ENCODE measurements at places on chromosomes 6 and 20. TPM values are rescaled to one million over a fixed set of nuclear protein-coding genes. Genes with fewer than 3 reads are reported as not detected.

DNA sequence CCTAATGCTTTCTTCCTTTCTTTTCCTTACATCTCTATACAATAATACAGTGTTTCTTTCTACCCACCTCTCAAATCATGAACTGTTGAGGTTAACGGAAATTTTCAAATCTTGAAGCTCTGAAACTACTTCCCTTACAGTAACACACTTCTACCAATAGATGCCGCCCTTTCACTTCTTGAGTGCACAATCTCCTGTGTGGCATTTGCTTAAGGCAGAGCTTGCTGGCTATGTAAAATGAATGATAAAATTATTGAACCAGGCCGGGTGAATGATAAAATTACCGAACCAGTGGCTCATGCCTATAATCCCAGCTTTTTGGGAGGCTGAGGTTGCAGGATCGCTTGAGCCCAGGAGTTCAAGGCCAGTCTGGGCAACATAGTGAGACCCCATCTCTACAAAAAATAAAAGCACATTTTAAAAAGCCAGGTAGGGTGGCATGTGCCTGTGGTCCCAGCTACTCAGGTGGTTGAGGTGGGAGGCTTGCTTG, 56.8 kb downstream of the KCNS1 start:
- DNase-seq, result peak; percentile 27

DNA sequence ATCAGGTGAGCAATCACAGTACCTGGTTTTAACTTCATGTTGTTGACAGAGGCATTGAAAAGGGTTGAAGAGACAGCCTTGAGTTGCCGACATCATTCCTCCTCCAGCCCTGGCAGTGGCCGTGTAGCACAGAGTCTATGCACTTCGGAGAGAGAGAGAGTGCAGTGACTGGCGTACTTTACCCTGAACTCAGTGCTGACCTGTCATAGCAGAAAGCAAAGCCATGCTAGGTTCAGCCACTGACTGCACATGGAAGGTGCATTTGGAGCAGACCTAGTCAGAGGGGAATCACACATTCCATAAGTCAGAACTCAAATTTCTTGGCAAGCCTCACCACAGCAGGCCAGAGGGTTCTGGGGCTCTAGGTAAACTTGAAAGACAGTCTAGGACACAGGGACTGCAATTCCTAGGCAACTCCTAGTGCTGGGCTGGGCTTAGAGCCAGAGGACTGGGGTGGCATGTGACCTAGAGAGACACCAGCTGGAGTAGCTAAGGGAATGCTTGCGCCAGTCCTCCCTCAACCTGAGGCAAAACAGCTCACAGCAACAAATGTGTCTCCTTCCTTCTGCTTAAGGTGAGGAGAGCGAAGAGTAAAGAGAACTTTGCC, 69.1 kb downstream of the ELOVL4 start:
- DNase-seq, result peak; percentile 56

GRCh38 chr6:100677240-100677639, 203.9 kb downstream of the ASCC3 start:
- no peak for DNase-seq

DNA sequence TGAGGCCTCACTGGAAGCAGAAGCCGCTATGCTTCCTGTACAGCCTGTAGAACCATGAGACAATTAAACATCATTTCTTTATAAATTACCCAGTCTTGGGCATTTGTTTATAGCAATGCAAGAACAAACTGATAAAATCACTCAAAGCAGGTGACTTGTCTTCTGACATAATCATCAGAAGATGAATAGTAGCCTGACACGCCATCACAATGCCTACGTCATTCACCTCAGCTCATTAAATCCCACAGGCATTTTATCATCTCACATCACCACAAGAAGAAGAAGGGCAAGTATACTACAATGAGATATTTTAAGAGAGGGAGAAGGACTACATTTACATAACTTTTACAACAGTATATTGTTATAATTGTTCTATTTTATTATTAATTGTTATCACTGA, 3.1 kb upstream of the CAP2 start:
- no peak for DNase-seq

- DNase-seq, result no peak
Measured at GRCh38 chr20:22502731-22503191, 81.6 kb downstream of the FOXA2 start.

GRCh38 chr20:41331731-41332130, 8.9 kb upstream of the LPIN3 start:
- no peak for DNase-seq

GRCh38 chr20:49344975-49345374, 67.1 kb upstream of the ZNFX1 start:
- peak; percentile 21 for DNase-seq

GRCh38 chr6:165695722-165696515, 32.9 kb upstream of the PDE10A start:
- no peak for DNase-seq

GRCh38 chr20:44447827-44448419, 27.8 kb upstream of the TTPAL start:
- no peak for DNase-seq

GRCh38 chr20:20732641-20733040, 20.2 kb upstream of the RALGAPA2 start:
- DNase-seq, result no peak

DNA sequence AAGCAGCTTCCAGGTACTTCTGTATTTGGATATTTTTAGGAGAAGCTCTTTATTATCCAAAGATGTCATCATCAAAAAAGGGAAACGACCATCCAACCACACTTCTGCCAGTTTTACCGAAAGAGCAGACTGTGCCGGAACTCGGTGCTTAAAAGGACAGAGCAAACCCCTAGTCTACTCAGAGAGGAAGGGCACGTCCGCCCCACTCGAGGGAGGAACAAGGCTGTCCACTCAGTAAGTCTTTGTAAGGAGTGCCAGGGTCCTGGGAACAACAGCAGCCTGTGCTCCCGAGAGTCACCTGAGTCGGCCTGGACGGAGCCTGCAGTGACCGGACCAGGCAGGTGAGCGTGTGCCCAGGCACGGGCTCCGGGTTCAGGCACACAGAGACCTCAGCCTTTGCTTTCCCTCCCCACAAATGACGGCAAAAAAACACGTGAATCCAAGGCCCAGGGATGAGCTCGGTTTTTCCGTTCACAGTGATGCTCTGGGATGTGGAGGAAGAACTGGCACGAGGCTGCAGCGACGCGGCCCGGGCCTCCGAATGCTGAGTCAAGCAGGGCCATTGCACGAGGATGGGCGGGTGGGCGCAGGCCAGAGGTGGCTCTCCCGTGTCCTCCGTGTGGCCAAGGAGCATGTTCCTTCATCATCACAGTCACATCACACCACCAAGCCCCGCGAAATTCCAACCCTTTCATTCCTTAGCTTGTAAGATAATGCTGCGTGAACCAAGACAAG, 17.4 kb upstream of the SLCO4A1 start:
- peak; percentile 56 for DNase-seq

The SMOC2 gene
- total RNA-seq, result 31.4 TPM

GRCh38 chr6:46024124-46024769, 8.6 kb upstream of the CLIC5 start:
- no peak for DNase-seq

DNA sequence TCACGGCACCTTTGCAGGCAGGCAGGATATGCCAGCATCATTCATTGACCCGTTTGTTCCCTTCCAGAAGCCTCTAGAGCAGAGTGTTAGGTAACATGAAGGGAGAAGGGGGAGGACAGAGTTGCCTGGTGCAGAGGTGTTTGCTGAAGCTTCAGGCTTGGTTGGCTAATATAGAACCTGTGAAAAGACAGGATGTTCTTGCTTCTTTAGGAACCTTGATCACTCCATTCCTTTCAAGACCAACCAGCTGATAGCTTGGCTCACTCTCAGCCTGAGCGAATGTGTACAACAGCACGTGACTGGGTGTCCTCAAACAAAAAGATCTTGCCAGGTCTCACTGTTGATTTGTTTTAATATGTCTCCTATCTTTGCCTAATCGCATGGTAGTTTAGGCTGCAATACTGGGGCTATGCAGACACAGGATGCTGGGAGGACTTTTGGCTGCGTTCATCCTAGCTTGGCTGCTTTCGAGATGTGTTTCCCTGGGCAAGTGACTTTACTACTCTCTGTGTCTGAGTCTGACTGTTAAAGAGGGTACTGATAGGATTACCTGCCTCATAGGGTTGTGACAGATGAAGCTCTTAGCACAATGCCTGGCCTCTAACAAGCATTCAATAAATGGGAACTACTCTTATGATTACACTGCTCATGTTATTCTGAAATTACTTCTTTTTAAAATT, 16.0 kb downstream of the SHLD1 start:
- DNase-seq, result peak; percentile 60

- no peak for DNase-seq
Measured at GRCh38 chr6:22298475-22298890, 1.6 kb upstream of the PRL start.

DNA sequence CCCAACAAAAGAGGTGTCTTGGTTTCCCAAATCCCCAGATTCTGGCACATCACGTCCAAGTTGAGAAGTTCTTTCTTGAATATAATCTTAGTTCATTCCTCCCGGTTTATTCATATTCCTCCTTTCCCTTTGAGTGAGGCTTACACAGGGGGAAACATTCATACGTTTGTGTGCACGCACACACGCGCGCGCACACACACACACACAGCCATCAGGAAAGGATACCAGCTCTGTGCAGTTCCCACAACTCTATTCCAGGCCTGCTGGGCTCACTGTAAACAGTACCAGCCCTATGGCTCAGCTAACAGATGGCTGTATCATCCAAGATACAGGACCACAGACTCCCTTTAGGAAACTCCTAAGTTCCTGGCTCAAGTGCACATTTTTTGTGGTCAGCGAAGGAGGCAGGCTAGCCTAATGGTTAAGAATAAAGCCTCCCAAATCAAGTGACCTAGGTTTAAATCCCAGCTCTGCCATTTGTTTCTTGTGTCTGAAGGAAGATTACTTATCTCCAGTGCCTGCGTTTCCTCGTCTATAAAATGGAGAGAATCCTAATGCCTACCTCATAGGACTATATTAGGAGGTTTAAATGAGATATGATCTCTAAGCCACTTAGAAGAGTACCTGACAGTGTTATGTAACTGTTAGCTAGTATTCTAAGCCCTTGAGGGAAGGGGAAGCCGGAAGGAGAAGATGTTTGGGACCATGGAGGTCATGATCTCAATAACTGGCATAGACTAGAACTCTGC, 3.7 kb upstream of the TAF8 start:
- DNase-seq, result no peak

GRCh38 chr20:63743210-63743970, 3.8 kb downstream of the SLC2A4RG start:
- DNase-seq, result no peak

The LRFN2 gene
- not detected for total RNA-seq

- DNase-seq, result no peak
Measured at GRCh38 chr6:158626360-158627167, 18.0 kb downstream of the DYNLT1 start.

All from body of pancreas (tissue), 4 donors.